ENCODE measurements at places on chromosomes 1 and 21.

DNA sequence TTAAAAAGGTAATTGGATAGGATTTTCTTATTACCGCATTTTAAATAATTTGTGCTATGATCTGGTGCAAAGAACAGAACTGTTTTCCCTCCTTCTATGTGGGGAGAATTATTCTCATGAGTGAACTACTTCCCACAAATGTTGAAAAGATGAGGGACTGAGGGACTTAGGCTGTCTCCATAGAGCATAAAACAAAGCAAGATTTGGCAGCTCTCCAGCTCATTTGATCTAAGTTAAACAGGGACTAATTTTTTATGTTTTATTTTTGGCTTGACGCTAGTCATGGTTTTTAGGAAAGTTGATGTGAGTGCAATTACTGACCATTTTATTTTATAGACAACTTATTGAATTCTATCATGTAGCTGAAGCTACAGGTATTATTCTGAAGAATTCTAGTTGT lies 362.3 kb downstream of the HLX start:
- no peak for DNase-seq

GRCh38 chr1:8018492-8019228 lies 7.4 kb downstream of the ERRFI1 start:
- no peak for DNase-seq

DNA sequence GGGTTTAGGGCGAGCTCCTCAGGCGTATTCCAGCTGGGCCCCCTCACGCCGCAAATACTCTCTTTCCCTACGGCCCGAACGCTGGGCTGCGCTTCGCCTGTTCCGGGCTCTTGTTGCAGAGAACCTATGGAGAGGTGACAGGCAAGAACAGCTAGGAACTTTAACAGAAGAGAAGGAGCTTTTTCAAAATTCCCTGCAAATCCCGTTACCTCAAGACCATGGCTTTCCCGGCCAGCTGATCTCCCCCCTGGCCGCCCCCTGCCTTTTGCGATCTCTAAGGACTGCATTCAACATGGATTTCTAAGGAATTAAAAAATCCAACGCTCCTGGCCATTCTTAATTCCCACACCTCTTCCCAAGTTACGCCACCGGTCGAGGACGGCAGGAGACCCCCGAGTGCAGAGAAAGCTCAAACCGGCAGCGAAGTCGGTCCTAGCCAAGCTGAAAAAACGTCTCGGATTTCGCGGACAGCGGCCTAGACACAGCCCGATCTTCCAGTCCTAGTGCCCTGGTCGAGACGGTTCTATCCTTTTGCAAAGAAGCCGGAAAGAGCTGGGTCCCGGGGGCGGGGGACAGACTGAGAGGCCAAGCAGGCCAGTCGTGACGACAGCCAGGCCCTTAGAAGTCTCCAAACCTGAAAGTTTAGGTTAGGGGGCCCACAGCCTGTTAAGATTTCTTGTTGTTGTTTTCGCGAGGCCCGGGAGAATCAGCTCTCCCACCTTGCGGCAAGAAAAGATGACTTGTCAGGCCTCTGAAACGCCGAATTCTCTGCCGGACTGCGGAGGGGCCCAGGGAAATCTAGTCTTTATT lies 1.1 kb upstream of the TBX15 start:
- DNase-seq = no peak

- no peak for DNase-seq
These were observed 699.2 kb upstream of the ZP4 start for GRCh38 chr1:238589843-238590435.

GRCh38 chr1:152448095-152448494 lies 34.0 kb upstream of the CRNN start:
- DNase-seq = no peak

GRCh38 chr1:3024588-3024987 lies 3.3 kb downstream of the ACTRT2 start:
- no peak for DNase-seq

DNA sequence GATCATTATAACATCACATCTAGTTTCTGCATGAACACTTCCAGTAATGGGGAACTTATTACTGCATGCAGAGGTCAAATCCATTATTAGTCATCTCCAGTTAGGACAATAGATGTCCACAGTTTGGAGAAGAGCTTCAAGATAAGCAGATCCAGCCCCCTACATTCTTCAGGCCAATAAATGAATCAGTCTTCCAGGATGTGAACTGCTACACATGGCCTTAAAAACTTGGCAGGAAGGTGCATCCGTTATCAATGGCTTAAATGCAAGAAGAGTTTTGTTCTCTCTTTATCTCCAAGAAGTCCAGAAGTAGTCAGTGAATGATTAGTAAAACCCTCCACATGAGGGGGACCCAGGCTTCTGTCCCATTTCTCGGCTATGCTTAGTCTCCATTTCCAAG lies 70.8 kb downstream of the DMRTA2 start:
- DNase-seq = no peak

- DNase-seq = no peak
These were observed 246.7 kb downstream of the PTPRU start for GRCh38 chr1:29482991-29483390.

DNA sequence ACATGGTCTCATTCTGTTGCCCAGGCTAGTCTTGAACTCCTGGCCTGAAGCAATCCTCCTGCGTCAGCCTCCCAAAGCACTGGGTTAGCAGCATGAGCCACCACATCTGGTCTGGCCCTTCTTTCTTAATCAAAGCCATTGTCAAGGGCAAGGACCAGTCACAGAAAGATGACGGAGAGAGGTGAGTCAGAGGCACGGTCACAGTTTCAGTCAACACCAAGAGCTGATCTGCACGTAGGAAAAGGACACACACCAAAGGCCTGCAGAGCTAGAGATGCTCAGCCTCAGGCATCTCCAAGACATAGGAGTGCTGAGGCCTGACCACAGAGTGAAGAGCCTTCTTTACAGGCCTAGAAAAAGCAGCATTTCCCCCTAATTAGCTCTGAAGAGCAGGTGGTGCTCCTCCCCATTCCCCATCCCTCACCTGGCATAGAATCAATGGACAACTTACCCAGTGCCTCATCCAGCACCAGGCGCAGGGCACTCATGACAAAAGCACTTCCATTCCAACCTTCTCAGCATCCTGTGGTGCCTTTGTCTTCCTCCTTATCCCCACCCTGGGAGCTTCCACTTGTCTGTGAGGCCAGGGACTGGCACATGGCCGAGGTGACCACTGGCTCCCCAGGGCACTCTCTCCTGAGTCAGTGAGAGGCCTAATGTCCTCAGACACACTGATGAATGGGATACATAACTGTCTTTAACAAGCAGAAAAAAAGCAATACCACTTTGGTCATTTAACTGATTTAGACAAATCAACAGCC lies 139.8 kb downstream of the AJAP1 start:
- DNase-seq = no peak

DNA sequence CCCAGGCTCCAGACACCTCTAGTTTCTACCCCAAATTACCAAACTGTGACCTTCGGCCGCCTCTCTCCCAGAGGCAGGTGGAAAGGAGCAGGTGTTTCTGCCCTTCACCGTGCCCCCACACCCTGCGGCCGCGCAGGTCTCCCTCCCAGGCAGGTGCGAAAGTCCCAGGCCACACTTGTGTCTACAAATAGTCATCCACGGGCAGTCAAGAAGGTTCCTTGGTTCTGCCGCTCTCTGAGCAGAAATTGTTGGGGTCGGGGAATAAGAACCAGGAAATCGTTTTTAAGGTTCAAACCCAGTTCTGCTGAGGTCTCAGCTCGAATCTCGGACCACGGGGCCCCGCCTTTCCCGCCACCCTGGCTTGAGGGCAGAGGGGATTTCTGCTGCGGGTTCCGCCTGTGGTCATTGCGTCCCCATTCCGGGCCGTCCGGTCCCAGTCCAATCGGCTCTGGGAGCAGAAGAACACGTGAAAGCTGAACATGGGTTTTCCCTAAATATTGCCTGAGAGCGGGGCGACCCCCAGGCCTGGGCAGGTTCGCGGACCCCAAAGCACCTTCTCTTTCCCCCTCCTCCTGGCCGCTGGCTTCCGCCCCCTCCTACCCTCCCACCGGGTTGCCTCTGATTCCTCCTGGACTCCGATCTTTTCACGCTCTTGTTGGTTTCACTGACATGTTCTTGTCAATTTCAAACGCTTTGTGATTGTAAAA lies 1.2 kb upstream of the ATF3 start:
- no peak for DNase-seq

DNA sequence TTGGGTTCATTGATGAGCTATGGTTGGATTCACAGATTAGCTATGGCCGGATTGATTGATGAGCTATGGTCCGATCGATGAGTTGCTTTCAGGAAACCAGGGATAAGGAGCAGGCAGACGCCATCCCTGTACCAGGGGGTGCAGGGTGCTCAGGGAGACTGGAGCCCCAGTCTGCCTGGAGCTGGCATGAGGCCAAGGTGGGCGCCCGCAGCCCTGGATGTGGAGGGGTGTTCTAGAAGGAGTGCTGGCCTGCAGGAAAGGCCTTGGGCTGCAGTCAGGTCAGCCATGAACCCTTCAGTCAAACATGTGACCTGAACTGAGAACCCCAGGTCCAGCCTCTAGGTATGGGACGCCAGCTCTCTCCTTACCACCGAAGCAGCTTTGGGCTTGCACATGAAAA lies 172.7 kb upstream of the ARHGEF16 start:
- DNase-seq = no peak

DNA sequence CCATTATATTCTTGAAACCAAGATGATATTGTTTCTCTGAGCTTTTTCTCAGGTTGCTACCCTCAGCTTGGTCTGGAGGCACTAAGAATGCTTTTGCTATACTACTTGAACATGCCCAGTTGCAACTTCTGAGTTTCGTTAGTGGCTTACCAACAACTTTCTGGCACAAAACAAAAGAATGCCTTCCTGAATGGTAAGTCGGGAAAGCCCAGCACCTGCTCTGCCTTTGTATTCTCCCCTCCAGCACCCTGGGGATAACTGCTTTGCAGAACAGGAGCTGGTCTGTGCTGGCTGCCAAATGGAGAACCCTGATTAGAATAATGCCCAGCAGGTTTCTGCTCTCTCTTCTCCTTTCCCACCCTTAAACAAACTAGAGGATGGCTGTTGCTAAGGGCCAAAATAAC lies 149.3 kb downstream of the TGFB2 start:
- DNase-seq = no peak

- no peak for DNase-seq
These were observed 104.0 kb upstream of the WNT4 start for GRCh38 chr1:22246755-22247480.

DNA sequence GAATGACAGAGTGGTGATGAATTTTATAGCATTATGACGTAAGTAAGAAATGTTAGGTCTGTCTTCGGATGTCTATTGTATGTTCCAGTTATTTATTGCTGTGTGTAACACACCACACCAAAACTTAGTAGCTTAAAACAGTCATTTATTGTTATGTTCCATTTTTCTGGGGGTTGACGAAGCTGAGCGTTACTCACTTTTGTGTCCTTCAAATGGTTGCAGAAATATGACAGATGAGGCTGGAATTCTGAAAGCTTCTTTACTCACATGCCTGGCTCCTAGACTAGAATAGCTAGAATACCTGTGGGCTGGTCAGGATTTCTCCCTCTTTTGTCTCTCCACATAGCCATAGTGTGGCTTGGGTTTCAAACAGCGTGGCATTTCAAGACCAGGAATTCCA lies 62.1 kb upstream of the S1PR1 start:
- no peak for DNase-seq

DNA sequence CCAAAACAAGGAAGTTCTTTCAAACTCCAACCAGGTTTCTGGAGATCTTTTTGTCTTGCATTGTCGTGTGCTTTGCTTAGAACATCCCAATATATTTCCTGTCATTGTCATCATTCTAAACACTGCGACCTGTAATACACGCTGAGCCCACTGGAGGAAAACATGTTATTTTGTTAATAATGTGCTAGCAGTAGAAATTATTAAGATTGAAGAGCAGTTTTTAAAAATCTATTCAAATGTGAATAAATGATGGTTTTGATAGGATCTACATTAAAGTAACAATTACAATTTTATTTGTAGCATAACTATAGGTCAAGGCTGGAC lies 268.5 kb downstream of the PTPRC start:
- no peak for DNase-seq

GRCh38 chr1:61424382-61424781 lies 300.6 kb downstream of the TM2D1 start:
- DNase-seq = no peak

DNA sequence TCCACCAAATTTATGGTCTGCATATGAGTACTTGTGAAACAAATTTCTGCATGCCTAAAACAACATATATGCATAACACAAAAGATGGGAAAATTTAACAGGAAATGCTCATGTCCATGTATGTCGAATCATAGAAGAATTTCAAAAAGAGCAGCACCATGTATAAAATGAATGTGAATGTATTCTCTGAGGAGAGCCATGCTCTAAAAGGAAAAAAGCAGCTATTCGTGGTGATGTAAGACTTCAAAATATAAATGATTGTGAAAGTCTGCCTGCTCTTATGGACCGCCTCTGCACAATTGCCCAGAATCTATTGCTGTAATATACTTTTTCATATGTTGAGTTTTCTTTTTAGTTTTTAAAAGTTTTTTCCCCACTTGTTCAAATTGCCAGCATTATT lies 66.8 kb downstream of the EPB41 start:
- no peak for DNase-seq

DNA sequence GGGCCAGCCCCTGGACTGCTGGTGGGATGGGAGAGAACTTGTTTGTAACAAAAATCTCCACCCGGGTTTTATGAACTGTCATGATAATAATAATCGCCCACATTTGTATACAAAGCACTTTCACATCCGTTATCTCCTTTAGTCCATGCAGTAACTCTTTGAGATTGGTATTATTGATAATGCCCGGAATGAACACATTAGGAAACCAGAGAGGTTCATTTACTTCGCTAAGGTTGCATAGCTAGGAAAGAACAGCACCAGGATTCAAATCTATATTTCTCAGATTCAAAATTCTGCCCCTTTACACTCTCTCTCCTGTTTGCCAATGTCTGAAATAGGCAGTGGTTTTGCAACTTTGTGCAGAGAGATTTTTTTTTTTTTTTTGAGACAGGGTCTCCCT lies 131.4 kb downstream of the FOXD2 start:
- no peak for DNase-seq

GRCh38 chr1:56872597-56872996 lies 18.0 kb downstream of the C8A start:
- DNase-seq = no peak

DNA sequence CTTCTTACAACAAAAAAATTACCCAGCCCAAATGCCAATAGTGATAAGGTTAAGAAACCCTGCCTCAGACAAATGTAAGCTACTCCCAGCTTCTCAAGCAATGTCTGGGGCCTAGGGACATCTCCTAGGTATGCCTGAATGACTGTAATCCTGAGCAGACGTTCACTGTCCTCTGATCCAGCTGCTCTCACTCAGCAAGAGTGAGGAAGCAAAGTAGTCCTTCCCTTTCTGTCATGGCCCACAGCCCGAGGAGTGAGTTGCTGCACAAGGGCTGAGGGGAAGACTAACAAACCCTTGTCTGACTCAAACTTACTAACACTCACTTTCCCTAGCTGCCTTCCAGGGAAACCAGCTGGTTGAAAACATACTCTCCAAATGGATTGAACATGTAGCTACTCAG lies 124.9 kb upstream of the TNFSF4 start:
- no peak for DNase-seq

DNA sequence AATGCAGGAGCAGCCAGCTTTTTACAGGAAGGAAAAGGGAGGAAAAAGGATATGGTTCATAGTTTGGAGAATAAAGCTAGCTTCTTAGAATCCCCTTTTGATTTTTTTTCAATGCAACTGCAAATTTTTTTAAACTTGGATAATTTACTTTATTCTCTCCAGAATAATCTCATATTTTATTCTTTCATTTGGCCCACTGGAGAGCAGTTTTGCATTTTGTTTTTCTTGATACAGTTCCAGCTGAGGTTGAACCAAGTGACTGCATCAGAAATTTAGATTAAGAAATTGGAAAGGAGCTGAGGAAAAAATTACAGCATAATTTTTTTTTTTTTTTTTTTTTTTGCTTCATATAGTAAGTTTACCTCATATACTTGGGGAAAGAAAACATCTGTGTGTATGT lies 22.8 kb downstream of the GABPA start:
- DNase-seq = no peak

Data from T-helper 1 cell (primary cell).